K562 (cell line): ENCODE measurements at places on chromosomes 16 and 17. TPM values are rescaled to one million over a fixed set of nuclear protein-coding genes. Genes with fewer than 3 reads are reported as not detected.

Gene SAMD14
- total RNA-seq = 0.07 TPM in 1 of 2 replicates, not detected in the other

- no peaks in the 10 kb centered on the region for H3K36me3 ChIP-seq
- DNase-seq = no peak
- peaks cover 77% of the 10 kb centered on the region for H3K4me1 ChIP-seq
- H3K27ac ChIP-seq = no peak overlapping the region
- H3K27me3 ChIP-seq = no peaks in the 10 kb centered on the region
- H3K4me3 ChIP-seq = no peak overlapping the region
Measured at GRCh38 chr16:85316944-85317343, 204.7 kb upstream of the CIBAR2 start.

DNA sequence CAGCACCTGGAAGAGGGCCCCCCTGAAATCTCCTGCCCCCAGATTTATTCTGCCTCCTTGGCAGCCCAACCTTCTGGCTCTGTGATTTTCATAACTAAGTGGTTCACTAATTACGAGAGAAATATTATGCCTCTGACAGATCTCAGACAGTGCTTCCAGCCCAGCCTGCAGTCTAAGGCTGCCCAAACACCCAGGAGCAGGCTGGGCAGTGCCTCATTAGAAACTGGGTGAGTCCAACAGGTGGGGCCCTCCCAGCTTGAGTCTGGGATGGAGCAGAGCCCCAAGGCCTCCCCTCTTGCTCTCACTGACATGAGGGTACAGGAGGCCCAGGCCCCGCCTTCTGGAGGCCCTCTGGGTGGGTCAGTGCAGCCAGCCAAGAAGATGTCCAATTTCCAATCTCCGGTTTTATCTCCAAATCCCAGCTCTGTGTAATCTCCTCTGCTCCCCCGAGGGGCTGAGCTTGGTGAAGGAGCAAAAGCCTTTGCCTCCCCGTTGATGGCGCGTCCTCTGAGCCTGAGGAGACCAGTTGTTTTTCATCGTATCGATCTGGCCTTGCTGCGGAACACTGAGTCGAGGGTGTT, 20.1 kb upstream of the ABCC3 start:
- no peak overlapping the region for H3K4me3 ChIP-seq
- peaks cover 84% of the 10 kb centered on the region for H3K27me3 ChIP-seq
- H3K4me1 ChIP-seq = no peaks in the 10 kb centered on the region
- DNase-seq = no peak
- no peak overlapping the region for H3K27ac ChIP-seq

Gene CCL5
- total RNA-seq = 0.56 and 0.58 TPM in 2 replicates

DNA sequence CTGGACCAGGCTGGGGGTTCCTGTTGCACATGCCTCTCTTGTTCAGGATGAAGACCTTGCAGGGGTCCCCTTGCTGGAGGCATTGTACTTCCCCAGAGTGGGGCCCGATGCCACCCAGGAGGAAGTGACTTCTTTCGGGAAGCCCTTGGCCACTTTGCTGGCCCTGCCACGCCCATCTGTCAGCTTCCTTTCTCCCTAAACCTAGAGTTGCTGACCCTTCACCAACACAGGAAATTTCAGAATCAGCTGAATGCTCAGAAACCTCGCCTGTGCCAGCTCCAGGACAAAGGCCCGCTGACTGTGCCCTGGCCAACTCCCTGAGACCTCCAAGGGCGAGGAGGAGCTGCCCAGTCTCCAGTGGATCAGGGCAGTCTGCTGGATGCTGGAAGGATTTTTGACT, 26.7 kb downstream of the WNT9B start:
- peaks cover 6% of the 10 kb centered on the region; the same call in 2 of the 3 replicates for H3K27me3 ChIP-seq
- no peaks in the 10 kb centered on the region for H3K36me3 ChIP-seq
- H3K4me3 ChIP-seq = no peak overlapping the region
- no peak overlapping the region for H3K27ac ChIP-seq
- no peaks in the 10 kb centered on the region for H3K4me1 ChIP-seq

Gene RILP
- 41.3 and 45.4 TPM in 2 replicates for total RNA-seq

Gene ZNF750
- not detected in 2 replicates for total RNA-seq

DNA sequence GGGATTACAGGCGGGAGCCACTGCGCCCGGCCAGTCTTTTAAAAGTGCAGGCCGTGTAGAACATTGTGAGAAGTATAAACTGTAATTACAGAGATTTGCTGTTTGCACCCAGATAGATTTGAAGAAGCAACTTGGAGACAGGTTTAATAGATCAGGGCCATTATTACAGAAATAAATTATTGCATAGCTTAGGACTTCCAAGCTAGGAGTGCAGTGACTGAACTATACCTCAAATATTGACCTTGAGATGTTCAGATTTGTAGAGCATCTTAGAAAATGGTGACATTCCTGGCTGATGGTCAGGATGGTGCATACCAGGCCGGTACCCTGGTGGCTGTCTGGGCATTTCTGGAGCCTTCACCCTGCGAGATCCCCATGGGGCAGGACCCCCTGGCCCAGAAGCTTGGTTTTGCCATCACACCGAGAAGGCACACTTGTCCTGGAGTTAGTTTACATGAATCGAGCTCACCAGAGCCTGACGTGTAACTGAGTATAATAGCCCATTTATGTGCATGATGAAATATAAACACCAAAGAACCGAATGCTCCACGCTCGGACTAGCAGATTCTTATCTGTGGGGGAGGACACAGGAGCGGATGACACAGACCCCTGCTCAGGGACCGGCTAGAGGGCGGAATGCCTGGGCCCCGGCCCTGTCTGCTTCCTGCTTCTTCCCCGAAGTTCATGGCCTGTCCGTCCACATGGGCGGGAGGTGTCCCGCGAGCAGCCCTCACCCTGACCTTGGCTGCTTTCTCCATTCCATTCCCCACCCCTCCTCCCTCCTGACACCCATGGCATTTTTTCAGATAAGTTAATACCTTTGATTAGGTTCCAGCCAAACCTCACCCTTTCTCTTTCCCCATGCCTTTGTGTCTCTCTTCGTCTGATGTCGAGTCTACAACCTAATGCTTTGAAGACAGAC, 32.1 kb downstream of the CCDC40 start:
- no peak overlapping the region for H3K27ac ChIP-seq
- H3K4me3 ChIP-seq = no peak overlapping the region
- DNase-seq = peak; percentile 39
- H3K4me1 ChIP-seq = peaks cover 31% of the 10 kb centered on the region
- peaks cover 64% of the 10 kb centered on the region for H3K27me3 ChIP-seq
- H3K36me3 ChIP-seq = no peaks in the 10 kb centered on the region

GRCh38 chr16:50505714-50506542, 42.3 kb upstream of the NKD1 start:
- no peaks in the 10 kb centered on the region for H3K36me3 ChIP-seq
- H3K27ac ChIP-seq = no peak overlapping the region
- H3K4me3 ChIP-seq = no peak overlapping the region

DNA sequence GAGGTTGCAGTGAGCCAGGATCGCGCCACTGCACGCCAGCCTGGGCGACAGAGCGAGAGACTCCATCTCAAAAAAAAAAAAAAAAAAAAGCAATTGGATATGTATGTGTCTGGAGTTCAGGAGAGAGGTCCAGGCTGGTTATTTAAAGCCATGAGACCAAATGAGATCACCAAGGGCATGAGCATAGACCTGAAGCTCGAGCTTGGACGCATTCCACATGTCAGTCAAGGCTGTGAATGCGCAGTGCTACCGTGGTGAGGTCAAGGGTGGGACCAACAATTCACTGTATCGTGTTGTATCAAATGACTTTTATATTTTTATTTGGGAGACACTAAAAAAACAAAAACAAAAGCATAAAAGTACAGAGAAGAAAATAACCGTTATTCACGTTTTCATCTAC, 29.1 kb upstream of the SPNS2 start:
- H3K4me1 ChIP-seq = no peaks in the 10 kb centered on the region
- no peak for DNase-seq

DNA sequence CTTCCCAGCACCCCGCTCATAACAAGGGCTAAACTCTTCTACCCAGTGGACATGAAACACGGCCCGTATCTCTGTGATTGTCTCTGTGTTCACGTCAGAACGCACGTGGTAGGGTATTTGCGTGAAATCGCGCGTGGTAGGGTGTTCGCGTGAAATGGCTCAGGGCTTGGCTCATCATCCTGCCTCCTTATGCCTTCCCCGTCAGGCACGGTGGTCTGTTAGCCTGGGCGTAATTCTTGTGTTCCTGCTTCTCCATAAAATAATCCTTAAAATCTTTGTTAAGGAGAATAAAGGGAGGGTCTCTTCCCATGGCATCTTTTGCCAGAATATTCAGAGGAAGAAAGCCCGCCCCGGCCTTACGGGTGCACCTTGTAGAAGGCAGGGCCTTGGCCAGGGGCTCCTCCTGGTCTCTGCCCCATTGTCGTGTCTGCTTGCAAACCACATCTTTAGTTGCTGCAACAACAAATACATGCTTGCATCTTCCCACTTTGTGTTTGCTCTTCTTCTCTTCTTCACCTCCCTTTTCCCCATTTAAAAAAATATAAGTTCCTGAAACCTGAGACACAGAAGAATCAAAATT, 116.7 kb upstream of the CHMP6 start:
- no peak for DNase-seq
- H3K27me3 ChIP-seq = no peaks in the 10 kb centered on the region
- peaks cover 4% of the 10 kb centered on the region; the same call in 1 of the 2 replicates for H3K4me1 ChIP-seq
- 0 out of 3 replicates have a peak, but pooled peaks cover 19% of the 10 kb centered on the region for H3K36me3 ChIP-seq
- no peak overlapping the region for H3K4me3 ChIP-seq

GRCh38 chr16:83700918-83701317, 106.9 kb upstream of the HSBP1 start:
- DNase-seq = no peak
- no peak overlapping the region for H3K4me3 ChIP-seq
- H3K4me1 ChIP-seq = no peaks in the 10 kb centered on the region
- H3K36me3 ChIP-seq = no peaks in the 10 kb centered on the region

GRCh38 chr17:52148288-52148968, 10.1 kb downstream of the CA10 start:
- H3K4me3 ChIP-seq = no peak overlapping the region
- H3K27ac ChIP-seq = no peak overlapping the region
- no peaks in the 10 kb centered on the region for H3K27me3 ChIP-seq
- DNase-seq = no peak
- no peaks in the 10 kb centered on the region for H3K36me3 ChIP-seq
- H3K4me1 ChIP-seq = no peaks in the 10 kb centered on the region

DNA sequence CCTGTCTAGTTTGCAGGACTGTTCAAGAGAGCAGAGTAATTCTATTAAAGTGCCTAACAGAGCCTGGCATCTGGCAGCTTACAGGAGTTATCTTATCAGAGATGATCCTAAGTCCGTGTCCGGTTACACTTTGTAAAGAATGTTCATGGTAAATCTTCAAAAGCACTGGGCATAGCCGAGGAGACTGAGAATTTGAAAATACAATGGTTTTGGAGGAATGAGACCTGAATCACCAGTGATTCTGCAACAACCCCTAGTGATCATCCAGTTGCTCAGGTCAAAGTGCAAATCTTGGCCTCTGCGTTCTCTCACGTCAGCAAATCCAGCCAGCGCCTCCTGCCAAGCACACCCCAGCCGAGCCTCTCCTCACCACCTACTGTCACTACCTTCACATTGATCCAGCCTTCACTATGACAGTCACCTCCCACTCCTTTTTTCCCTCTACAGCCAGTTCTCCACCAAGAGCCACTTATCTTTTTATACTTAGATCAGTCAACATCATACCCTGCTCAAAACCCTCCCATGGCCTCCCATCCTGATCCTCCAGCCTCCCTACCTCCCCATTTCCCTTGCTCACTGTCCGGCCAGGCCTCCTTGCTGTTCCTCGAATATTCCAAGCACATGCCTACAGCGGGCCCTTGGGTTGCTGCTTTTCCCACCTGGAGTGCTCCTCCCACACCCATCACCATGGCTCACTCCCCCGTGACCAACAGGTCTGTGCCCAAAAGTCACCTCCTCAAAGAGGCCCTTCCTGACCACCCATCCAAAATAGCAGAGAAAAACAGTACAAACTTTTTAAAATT, 57.4 kb upstream of the ERN1 start:
- H3K36me3 ChIP-seq = peaks cover 32% of the 10 kb centered on the region; the same call in 2 of the 3 replicates
- H3K4me1 ChIP-seq = no peaks in the 10 kb centered on the region; the same call in 2 of the 3 replicates
- H3K4me3 ChIP-seq = no peak overlapping the region

Gene DUSP14
- total RNA-seq = 24.8 and 25.3 TPM in 2 replicates

DNA sequence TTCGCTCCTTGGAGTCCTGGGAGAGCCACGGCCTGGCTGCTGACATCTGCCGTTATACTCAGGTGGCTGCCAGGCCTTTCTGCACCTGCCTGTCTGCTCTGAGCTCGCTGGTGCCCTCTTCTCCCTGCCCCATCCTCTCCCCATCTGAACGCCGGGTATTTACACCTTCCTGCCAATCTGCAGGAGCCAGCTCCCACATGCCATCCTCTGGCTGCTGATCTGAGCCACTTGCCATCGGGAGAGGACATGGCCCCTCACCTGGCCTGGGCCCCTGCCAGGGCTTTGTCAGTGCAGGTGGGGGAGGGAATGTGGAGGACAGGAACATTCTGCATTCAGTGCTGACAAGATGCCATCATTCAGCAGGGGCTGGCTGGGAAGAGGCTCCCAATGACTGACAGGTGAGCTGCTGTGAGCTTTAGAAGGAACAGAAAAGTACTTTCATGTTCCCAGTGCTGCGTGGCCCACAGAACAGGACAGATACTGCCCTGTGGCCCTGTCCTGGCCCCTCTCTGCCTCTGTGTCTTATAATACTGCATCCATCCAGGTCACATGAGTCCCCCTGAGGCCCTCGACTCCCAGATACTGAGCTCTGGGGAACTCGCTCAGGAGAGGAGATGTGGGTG, 96.3 kb upstream of the ZNF469 start:
- DNase-seq = no peak
- peaks cover 30% of the 10 kb centered on the region for H3K27me3 ChIP-seq
- no peak overlapping the region for H3K4me3 ChIP-seq
- H3K27ac ChIP-seq = no peak overlapping the region
- H3K4me1 ChIP-seq = peaks cover 24% of the 10 kb centered on the region
- no peaks in the 10 kb centered on the region for H3K36me3 ChIP-seq

GRCh38 chr16:52677501-52677900, 130.6 kb upstream of the TOX3 start:
- DNase-seq = no peak
- no peaks in the 10 kb centered on the region for H3K27me3 ChIP-seq
- no peaks in the 10 kb centered on the region for H3K36me3 ChIP-seq
- H3K4me1 ChIP-seq = no peaks in the 10 kb centered on the region
- no peak overlapping the region for H3K4me3 ChIP-seq

Gene SLC5A10
- total RNA-seq = not detected in 2 replicates

Gene DNASE1L2
- total RNA-seq = 2.7 and 4.1 TPM in 2 replicates

GRCh38 chr17:80667462-80668277, 123.0 kb downstream of the RPTOR start:
- no peaks in the 10 kb centered on the region for H3K27me3 ChIP-seq
- no peak for DNase-seq
- 0 out of 3 replicates have a peak, but pooled peaks cover 7% of the 10 kb centered on the region for H3K36me3 ChIP-seq
- no peak overlapping the region for H3K27ac ChIP-seq
- peaks cover 14% of the 10 kb centered on the region for H3K4me1 ChIP-seq

DNA sequence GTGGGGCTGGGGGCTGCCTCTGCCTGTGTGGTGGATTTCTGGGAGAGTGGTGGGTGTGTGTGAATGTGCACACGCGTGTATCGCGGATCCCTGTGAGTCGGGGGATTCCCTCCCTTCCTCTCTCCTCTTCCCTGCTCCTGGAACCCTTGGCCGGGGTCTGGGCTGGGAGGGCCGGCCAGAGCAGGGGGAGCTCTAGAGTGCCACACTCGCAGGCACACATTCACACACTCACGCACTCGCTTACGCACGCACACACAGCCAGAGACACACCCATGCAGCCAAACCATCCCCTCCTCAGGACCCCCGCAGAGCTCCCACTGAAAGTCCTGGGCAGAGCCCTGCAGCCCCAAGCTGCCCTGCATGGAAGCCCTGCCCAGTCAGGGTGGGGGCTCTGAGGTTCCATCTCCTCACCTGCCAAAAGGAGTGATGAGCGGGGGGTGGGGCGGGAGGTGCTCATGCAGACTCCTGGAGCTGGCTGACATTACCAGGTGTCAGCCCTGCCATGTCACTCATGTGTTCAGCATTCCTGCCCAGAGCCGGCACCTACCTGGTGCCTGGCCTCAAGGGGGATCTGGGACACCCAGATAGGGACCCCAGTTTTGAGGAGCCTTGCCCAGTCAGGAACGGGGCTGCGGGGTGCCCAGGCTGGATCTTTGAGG, 1.9 kb downstream of the NECAB2 start:
- no peaks in the 10 kb centered on the region for H3K36me3 ChIP-seq
- peaks cover 25% of the 10 kb centered on the region; the same call in 2 of the 3 replicates for H3K27me3 ChIP-seq
- H3K4me1 ChIP-seq = peaks cover 38% of the 10 kb centered on the region; the same call in 1 of the 2 replicates
- no peak for DNase-seq
- no peak overlapping the region for H3K4me3 ChIP-seq
